Common myeloid progenitor, CD34-positive (primary cell): ENCODE measurements at places on chromosomes 11 and 22.
A peak's percentile ranks its signal among the peaks of the same experiment; 100 is the strongest.

DNA sequence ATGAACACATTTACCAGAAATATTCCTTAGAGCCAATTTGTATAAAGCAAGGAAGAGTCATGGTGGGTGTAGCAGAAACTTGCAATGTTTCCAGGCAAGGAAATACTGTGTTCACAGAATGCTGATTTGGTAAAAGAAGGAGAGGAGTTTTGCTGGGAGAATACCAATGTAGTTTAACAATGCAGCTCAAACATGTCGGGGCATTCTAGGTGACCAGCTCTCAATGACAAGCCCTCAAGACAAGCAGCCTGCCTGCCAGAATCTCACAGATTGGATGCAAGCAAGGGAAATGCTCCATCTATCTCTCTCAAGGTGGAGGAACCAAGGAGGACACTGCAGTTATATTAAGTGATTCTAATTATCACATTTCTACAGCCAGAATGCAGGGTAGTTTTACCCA, 190.4 kb downstream of the MAML2 start:
- no peak for DNase-seq

DNA sequence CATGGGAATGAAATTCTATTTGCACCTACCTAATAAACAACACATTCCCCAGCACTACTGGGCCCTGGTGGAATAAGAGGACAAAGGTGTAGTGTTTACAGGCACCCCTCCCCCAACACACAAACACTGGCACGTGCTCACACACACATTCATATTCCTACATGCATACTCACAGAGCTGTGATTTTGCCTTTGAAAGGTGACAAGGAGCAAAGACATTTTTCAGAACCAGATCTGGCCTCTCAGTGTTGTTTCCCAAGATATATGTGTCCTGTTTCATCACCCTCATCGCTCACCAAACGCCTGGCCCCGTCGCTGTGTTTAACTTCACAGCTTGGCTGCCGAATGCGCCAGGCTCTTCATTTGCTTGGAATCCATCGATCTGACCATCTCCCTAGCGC, 292.6 kb downstream of the NTM start:
- no peak for DNase-seq

DNA sequence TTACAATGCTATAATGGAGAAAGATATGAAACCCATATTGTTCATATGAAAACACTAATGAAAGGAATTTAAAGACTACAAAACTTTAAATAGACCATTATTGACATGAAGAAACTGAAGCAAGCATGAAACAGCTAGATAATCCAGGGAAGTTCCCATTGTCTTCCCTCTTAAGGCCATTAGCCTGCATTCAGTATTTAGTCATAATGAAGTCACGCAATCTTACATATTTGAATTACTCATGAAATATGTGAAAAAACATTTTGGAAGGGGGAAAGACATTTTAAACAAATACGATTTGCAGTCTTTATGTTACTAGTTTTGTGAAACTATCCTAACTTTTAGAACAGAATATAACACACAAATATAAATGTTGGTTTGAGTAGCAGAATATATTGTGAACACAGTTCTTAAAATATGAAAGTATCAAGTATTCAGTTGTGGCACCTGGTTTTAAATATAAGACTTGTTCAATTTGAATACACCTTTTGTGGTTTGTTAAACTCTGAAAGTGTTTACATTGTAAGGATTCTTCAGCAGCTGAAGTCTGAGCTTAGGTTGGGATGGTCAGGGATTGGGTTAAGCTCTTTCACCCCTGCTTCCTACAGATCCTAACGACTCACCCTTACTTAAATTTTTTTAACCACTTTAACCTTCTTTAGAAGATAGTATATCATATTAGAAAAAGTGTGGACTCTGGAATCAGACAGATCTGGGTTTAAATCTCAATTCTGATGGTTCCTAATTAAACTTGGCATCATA, 500.3 kb upstream of the TENM4 start:
- no peak for DNase-seq

DNA sequence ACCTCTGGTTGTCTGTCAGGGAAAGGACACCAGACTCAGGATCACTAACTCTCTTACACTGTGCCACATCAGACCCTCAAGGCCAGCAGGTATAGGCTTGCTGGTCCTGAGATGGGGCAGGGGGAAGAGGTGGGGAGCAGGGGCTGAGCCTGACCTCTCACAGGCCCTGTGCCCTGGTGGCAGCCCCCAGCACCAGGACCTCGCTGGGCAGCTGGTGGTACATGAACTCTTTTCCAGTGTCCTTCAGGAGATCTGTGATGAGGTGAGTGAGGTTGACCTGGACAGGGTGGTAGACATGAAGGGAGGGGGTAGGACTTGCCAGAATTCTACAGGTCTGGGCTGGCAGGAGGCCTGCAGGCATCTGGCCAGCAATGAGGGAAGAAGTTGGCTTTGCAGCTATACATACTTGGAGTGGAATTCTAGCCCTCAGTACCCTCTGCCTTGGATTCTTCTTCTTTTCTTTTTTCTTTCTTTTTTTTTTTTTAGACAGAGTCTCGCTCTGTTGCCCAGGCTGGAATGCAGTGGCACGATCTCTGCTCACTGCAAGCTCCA, 1.4 kb downstream of the NUDT22 start:
- DNase-seq = no peak

- no peak for DNase-seq
Observed at GRCh38 chr11:27022659-27023251, 17.9 kb upstream of the BBOX1 start.

DNA sequence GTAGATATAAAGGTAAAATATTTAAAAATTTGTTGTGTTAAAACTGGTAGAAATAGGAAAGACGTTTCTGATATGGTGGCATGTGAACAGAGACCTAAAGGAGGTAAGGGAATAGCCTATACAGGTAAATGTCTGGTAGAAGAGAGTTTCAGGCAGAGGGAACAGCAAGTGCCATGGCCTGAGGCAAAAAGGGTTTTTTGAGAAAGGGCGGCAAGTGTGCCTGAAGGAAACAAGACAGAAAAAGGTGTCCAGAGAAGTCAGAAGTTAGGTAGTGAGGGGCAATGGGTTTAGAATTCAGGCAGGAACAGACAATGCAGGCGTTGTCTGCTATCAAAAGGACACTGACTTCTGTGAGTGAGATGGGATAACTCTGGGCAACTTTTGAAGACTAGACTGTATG, 339.7 kb downstream of the DYNC2H1 start:
- DNase-seq = no peak

- DNase-seq = peak; percentile 25
Observed at GRCh38 chr11:1202776-1203504, 19.9 kb upstream of the MUC5B start.

DNA sequence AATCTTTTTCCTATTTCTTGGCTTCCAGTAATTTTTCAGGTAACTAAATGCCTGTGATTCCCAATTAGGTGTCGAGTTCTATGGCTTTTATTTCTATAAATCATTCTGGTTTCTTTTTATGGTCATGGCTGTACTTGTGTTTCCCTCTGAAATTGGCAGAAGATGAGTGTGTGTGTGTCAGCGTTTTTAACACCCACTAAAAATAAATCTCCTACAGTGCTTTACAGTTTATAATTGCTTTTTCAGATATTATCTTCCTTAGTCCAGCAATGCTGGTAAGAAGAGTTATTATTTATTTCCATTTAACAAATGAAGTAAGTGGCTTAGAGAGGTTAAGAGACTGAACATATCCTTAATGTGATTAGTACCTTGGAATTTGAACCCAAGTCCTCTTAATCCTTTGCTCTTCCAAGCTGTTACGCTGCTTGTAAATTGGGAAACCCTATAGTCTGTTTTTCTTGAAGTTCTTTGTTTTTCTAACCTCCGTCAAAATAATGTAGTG, 125.2 kb downstream of the TEAD1 start:
- DNase-seq = no peak

DNA sequence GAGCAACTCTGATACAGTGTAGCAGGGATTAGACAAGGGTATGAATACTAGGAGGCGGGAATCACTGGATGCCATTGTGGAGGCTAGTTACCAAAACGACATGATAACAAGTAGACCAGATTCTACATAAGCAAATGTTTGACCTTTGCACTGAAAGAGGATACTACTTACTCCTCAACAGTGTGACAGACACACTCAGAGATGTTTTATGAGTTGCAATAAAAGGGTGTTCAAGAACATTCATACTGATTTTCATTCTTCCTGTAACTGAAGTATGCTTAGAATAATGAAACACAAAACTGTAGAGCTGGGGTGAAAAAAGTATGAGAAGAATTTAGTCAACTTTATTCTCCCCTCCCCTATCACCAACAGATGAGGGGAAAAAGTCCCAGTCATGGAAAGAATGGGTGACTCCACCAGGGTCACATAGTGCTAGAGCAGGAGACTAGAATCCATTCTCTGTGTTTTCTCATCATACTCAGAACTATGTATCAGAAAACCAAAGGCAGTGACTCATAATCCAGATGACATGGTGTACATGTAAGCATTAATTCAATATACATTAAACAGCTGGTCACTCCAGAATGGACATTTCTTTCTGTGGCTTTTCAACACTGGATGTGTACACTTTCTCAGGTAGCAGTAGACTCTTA, 32.8 kb downstream of the ARHGAP20 start:
- DNase-seq = no peak

- no peak for DNase-seq
Observed at GRCh38 chr11:35393098-35393497, 26.3 kb downstream of the SLC1A2 start.

GRCh38 chr22:48070760-48071159, 1308.3 kb downstream of the TBC1D22A start:
- no peak for DNase-seq

- no peak for DNase-seq
Observed at GRCh38 chr11:102121329-102121728, 11.1 kb downstream of the YAP1 start.

DNA sequence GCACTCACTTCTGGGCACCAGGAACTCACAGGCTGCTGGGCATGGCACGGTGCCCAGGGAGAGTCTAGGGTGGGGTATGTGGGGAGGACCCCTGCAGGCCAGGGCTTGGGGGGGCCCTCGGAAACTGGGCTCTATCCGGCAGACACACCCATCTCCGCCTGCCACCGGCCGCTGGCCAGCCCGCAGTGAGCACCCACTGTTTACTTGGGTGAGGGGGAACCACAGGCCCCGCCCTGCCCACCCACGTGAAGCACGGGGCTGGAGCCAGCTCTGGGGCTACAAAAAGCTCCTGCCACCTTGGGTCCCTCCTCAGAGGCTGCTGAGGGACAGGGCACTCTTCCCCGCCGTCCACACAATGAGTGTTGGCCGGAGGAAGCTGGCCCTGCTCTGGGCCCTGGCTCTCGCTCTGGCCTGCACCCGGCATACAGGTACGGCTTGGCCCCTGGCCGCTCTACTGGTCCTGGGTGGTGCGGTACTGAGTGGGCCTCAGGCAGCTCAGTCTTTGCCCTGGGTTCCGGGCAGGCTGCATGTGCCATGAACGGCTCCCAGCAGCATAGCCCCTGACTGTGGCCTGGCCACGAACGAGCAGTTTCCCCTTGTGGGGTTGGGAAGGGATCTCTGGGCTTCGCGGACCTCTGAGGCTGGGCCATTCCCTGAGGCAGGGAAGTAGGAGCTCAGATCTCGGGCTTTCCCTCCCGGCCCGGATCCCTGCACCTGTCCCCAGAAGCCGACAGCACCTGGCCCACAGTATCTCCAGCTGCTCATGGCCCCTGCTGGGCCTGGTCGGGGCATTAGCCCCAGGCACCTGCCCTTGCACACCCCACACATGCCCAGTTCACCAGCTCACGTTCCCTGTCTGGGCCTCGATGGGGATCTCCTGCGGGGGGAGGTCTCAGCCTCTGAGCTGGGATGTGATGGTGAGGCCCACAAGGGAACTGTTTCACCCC, at the start of gene MUC5AC:
TSS of gene MUC5AC (plus strand) at position 309 of the 947 bp plus-strand sequence. CDS start at position 356, 47 bp downstream.
- DNase-seq = no peak
